H4 (cell line): ENCODE measurements at places on chromosomes 4 and X. TPM values are rescaled to one million over a fixed set of nuclear protein-coding genes. Genes with fewer than 3 reads are reported as not detected.

The HSFX4 gene
- total RNA-seq, result not detected in 2 replicates

The FATE1 gene
- not detected in 2 replicates for total RNA-seq

DNA sequence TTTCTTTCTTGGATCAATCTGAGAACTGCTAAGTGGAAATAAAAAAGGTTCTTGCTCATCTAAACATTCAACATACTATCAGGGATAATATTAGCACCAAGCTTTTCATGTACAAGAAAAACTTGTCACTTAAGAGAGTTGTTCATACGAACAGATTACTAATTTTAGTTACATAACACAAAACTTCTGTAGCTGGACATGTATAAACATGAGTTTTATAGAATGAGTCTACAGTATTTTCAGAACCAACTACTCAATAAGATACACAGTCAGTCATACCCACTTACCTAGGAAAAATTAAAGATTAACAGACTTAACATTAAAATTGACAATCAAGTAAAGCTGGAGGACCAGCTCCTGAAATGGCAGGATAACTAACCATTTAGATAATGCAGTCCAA lies 540.1 kb upstream of the FAM241A start:
- no peak for DNase-seq

DNA sequence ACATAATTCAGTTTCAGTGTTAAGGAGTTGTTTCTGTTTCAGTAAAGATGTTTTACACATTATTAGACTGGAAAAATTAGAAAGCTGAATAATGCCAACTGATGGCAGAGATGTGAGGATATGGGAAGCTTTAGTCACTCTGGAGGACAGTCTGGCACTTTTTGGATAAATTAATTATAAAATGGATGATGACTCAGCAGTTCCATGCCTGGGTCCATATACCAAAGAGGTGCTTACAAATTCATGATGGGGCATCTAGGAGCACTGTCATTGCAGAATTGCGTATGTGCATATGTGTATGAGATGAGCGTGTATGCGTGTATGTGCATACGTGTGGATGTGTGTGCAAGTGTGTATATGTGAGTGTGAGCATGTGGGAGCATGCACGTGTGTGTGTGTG lies 31.2 kb upstream of the ANKRD50 start:
- no peak for DNase-seq

DNA sequence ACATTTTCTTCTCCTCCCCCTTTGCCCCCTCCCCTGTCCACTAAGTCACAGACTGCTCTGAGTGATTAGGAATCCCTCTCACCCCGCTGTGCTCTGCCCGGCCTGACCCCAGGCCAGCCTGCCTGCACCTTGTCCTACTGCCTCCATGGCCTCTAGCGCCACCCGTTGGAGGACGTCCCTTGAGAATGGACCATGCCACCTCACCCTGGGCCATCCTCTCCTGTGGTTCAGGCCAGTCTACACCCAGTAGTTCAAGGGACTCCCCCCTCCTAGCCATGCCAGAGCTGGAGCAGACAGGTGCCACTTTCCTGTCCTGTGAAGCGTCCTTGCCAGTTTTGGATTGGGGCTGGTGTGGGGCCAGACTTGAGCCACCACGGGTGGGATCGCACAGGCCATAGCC lies 9.7 kb upstream of the IRAK1 start:
- no peak for DNase-seq
